ENCODE measurements at places on chromosomes 3 and 15. TPM values are rescaled to one million over a fixed set of nuclear protein-coding genes. Genes with fewer than 3 reads are reported as not detected.

Gene C3orf20
- total RNA-seq: not detected

Gene GOLGA8N
- 9.6 TPM for total RNA-seq

Gene MYRIP
- total RNA-seq: 0.84 TPM

Gene FOXL2NB
- not detected for total RNA-seq

Gene IFT80
- 9.8 TPM for total RNA-seq

Gene AHSG
- total RNA-seq: not detected

Gene FANCI
- 1.9 TPM for total RNA-seq

Gene LYZL4
- total RNA-seq: not detected

Gene IGDCC3
- 0.10 TPM for total RNA-seq

Gene FBXW12
- total RNA-seq: not detected

Gene RYR3
- 0.02 TPM for total RNA-seq

Gene HIGD2B
- total RNA-seq: not detected

Gene SGO1
- 0.17 TPM for total RNA-seq

Gene SLMAP
- total RNA-seq: 263 TPM

Gene ZCWPW2
- 3.1 TPM for total RNA-seq

Gene SKOR1
- 0.07 TPM for total RNA-seq

Data from left ventricle myocardium superior (tissue), 1 donor.